ENCODE measurements at places on chromosomes 7 and 10. TPM values are rescaled to one million over a fixed set of nuclear protein-coding genes. Genes with fewer than 3 reads are reported as not detected.

DNA sequence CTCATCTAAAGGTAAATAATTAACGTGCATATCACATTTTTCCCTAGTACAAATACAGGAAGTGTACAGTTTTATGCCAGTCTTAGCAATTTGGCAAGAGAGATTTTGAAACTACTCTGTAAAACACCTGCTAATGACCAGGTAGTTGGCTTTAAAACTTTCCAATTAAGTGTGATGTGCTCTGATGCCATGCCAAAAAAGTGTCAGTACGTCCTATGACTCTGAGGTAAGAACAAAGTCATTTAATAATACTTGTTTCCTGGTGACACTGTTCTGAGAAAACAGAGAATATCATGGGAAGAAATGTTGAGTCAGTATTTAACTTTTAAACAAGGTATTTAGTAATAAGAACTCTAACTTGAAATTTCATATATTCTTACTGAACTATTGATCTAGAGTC is 9.6 kb downstream of the PDZD8 start:
- no peak for DNase-seq

- DNase-seq = no peak
These were observed 49.8 kb downstream of the KLF6 start for GRCh38 chr10:3735175-3735574.

GRCh38 chr7:143437578-143437977 is 5.7 kb upstream of the TAS2R60 start:
- DNase-seq = no peak

DNA sequence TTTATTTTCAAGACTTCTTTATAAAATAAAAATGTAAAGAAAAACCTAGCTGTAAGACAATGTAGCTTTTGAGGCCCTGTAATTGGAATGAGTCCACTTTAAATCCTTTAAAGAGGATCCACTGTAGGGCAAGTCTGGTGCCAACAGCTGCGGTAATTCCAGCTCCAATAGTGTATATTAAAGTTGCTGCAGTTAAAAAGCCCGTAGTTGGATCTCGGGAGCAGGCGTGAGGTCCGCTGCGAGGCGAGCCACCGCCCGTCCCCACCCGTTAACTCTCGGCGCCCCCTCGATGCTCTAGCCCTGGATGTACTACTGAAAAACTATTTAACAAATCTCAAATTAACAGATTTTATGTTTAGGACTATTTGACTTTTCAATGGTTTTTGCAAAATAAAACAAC is 414.7 kb upstream of the SEMA3C start:
- no peak for DNase-seq

The GIMAP8 gene
- total RNA-seq = 0.09 TPM

The GRM3 gene
- not detected for total RNA-seq
